Hematopoietic multipotent progenitor cell treated with erythropoietin and hydrocortisone succinate and interleukin-3 and kit ligand, for 6 days (in vitro differentiated cells): ENCODE measurements at places on chromosomes 12 and 14.
A peak's percentile ranks its signal among the peaks of the same experiment; 100 is the strongest.

- no peak for DNase-seq
These were observed 67.3 kb downstream of the TSPAN9 start for GRCh38 chr12:3144495-3144894.

- no peak for DNase-seq
These were observed 10.1 kb upstream of the CEBPE start for GRCh38 chr14:23128969-23129758.

- no peak for DNase-seq
These were observed 208.4 kb downstream of the PAWR start for GRCh38 chr12:79482323-79482722.

DNA sequence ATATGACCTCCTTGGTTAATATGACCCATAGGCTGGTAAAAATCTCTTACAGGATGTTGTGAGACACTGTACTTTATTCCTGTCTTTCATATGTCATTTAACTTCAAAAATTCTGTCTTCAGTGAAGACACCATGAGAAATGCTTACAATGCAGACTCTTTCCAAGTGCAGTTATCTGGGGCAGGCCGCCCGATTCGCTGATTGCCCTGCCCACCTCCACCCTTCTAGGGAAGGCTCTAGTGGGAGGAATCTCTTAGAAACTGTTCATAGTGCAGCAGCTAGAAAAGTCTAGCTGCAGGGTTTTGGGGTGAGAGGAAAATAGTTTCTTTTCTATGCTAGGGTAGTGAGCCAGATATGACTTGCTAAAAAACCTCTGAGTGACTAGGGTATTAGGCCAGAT lies 15.0 kb upstream of the CIPC start:
- DNase-seq = peak; percentile 54

DNA sequence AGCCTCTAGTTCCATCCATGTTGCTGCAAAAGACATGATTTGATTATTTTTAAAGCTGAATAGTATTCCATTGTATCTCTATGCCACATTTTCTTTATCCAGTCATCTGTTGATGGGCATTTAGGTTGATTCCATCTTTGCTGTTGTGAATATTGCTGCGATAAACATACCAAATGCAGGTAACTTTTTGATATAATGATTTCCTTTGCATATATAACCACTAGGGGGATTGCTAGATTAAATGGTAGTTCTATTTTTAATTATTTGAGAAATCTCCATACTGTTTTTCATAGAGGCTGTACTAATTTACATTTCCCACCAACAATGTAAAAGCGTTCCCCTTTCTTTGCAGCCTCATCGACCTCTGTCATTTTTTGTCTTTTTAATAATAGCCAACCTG lies 342.5 kb downstream of the MDGA2 start:
- DNase-seq = peak; percentile 8

GRCh38 chr12:75162845-75163244 lies 46.8 kb downstream of the KCNC2 start:
- no peak for DNase-seq

DNA sequence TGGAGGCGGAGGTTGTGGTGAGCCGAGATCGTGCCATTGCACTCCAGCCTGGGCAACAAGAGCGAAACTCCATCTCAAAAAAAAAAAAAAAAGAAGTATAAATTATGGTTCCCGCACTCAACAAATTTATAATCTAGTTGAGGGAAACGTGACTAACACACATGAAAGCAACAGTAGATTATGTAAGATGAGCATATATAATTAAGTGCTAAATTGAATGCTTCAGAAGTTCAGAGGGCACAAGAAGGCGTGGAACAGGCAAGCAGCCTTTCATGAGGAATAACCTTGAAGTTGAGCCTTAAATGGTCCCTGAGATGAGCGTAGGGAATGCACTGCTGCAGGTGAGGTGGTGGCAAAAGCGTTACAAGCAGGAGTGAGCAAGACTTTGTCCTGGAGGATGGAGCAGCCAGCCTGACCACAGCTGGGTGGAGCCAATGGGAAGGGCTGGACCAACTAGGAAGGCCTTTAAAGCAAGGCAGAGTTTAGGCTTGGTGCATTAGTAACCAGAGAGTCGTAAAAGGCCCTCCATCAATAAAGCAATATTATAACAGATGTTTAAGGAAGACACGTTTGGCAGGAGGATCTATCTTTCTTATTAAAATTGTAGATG lies 30.6 kb upstream of the TUBA1A start:
- no peak for DNase-seq

DNA sequence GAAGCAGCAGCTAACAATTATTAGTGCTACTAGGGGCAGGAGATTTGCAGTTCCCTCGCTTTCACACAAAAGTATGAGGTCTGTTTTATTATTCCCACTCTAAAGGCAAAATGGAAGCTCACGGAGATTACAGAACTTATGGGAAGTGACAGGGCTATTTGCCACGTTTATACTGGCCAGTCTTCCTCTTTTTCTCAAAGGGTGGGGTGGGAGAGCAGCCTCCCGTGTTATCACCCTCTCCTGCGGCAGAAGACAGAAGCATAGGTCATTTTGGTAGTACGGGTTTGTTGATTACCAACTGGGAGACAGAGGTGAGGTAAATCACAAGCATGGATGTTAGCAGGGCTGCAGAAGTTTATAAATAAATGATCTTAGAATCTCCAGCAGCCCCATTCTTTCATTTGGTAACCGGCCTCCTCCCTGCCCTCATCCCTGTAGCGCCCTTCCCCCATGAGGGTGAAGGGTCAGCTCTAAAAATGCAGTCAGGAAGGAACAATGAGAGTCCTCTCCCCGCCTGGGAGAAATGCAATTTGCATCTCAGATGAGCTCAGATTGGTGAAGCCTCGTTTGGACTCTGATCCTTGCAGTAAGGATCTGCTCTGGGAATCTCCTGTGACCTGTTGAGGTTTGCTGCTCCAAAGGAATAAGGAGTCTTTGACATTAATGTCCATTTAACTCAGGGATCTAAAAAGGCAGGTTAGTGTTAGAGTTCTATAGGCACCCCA lies 44.7 kb upstream of the SINHCAF start:
- DNase-seq = no peak

DNA sequence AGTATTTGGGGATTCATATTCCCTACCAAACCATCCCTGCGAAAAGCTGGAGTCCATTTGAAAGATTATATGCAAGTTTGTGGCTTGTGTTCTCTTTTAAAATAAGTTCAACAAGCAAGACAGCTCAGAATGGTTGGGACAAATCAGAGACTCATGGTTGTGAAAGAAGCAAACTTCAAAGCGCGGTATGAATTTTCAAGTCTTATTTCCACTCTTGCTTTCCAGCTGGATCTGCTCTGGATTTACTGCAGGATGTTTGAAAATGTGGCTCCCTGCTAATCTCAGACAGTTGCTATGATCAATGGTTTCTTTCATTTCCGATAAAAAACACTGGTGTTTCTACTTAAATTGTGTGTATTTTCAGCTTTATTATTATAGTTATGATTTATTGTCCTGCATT lies 477.5 kb downstream of the RAD51B start:
- DNase-seq = no peak
